ENCODE measurements at places on chromosomes 3 and 15.

DNA sequence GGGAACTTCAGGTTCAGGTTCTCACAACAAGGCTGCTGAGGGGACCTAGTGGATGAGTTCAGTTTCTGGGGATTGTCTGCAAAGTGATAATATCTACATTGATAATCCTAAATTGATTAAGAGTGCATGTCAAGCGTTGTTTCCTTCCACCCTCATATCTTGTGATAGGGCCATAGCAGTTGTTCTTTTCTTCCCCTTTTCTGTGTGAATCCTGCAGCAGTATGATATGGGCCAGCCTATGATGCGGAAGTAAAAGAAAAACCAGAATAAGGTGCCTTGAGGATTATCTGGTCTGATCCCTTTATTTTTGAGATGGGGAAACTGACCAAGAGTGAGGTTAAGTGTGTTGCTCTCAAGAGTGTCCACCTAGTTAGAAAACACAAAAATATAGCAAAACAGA is 86.2 kb downstream of the MITF start:
- DNase-seq = no peak

GRCh38 chr3:172903642-172904320 is 153.3 kb downstream of the ECT2 start:
- no peak for DNase-seq

DNA sequence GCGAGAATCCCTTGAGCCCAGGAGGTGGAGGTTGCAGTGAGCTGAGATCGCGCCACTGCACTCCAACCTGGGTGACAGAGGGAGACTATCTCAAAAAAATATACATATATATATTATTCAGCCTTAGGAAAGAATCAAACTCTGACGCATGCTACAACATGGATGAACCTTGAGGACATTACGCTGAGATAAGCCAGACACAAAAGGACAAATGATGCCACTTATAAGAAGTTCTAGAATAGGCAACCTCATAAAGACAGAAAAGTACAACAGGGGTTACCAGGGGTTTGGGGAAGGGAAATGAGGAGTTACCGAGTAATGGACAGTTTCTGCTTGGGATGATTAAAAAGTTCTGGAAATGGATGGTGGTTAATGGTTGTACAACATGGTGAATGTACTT is 727 bp downstream of the PDHB start:
- DNase-seq = no peak

DNA sequence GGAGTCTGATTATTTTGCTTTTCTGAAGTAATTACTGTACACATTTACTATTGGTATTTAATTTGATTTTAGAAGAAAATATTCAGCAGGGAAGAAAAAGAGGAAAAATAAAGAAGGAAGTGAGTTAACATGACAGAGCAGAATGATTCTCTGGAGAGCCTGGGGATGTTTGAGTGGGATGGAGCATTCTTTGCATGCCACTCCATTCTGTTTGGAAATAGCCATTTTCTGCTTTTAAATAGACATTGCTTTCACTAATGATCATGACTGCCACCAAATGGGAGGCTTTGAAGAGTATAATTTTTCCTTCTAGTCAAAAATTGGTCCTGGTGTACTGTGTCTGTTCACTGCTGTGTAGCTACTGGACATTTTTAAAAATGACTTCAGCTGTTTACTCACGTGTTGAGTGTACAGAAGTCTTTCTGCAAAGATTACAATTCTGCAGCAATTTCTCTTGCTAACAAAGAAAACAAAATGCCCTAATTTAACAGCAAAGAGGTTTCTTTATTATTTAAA is 196.1 kb downstream of the RYR3 start:
- DNase-seq = no peak

DNA sequence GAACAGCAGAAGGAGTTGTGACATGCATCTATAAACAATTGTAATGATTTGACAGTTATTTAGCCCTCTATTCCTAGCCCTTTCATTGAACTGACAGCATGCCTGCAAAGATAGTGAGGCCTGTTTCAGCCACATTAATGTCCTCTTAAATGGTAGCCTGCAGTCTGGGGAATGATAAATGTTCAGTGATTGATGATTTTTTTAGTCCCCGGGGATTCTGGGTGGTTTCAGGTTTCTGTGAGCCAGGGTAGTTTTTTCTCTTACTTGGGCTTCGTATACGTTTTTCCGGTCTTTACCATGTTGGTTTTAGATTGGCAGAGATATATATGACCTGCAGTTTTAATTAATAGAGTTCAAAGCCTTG is 172.0 kb downstream of the TCF12 start:
- DNase-seq = no peak

- no peak for DNase-seq
These were observed 7.5 kb downstream of the GOLIM4 start for GRCh38 chr3:168088106-168088720.

DNA sequence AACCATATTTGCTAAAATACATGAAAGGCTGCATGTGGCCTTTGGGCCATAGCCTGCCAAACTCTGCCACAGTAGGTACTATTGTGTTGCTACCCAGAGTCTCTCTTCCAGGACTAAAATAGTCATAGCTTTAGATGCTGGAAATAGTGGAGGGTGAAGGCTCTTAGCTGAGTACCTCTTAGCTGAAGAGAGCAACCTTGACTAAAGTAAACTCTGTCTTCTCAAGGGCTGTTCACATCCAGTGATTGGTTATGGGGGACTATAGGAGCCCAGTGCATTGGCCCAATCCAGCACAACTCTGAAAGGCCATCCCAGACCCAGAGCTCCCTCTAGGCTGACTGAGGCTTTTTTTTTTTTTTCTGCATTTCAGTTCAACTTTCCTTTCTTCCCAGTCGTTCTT is 117.8 kb upstream of the ACP3 start:
- DNase-seq = no peak

DNA sequence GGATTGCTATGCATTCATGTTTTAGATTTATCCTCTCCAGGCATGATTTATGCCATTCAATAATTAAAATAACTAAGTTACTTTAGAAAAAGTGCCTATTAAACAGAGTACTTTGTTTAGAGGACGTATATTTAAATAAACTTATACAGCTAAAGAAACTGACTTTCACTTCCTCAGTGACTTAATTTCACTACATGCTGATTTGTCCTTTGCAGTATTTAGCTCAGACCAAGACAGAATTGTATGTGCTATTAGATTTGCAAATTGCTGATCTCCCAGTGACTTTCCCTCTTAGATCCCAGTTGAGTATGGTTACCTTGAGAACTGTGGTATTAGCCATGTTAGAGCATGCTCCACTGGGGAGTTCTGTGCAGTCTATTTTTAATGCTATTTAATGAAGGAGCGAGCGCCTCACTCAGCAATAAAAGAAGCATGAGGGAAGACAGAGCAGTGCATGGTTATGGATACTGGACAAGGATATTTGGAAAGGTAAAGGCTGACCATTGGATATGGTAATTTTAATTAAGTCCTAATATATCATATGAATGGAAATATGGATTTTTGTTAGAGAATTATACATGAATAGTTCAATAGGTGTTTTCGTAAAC is 2.7 kb downstream of the ARPP21 start:
- DNase-seq = no peak

GRCh38 chr15:85316244-85316934 is 64.0 kb upstream of the AKAP13 start:
- no peak for DNase-seq

GRCh38 chr3:15958692-15959433 is 161.1 kb upstream of the ANKRD28 start:
- no peak for DNase-seq

DNA sequence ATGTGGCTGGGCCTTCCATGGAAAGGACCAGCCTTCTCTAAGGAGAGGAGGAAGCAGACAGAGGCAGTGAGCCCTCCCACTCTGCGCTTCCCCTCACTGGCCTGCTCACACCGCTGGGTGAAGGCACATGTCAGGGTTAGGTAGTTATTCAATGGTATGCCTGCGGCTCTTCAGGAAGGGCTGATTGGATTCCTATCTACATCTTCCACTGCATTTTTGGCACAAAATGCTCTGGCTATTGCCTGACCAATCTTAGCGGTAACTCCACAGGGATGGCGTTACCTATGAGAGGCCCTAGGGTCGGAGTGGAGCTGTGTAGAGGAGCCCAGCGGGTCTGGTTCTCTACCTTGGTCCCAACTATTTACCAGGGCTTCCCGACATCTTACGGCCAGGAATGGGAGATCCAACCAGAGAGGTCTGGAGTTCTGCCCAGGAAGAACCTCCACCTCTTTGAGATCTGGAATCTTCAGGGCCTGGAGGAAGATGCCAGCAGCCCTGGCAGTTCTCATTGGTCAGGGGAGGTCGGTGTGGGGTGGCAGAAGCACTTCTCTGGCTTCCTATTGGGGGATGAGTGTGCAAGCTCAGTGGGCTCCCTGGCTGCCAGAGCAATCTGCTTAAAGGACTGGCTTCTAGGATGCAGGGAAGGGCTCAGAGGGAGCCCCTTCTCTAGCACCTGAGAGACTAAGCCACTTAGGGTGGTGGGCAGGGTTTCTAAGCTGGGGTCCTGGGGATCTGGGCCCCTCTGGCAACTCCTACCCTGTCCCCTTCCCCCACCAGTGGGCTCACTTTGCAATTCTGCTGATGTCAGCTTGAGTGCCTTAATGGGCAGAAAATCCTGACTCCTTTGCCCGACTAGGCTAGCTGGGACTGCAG is 24.3 kb downstream of the SNX33 start:
- DNase-seq = no peak

DNA sequence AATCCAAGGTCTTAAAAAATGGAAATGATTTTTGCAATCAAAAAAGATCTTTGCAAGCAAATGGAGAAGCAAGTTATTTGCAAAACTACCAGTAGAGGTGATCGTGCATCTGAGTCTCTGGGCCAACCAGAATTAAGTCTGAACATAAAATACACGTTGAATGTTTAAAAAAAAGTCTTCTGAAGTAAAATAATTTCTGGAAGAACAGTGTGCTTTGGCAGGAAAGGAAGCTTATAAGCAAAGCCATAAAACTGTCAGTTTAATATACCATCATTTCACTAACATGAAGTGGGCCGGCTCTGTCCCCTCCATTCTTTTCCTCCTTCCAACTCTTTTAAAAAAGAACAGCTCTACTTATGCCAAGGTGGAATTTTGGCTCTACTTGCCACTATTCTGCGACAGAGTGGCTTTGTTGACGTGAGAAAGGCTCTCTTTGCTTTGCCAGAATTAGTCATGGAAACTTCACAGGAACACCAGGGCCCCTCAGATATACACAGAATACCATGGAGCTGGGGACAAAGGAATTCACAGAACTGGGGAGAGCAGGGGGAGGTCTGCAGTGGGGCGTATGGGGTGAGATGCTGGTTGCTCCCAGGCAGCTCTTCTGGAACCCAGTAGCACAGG is 29.8 kb downstream of the FSTL1 start:
- no peak for DNase-seq

DNA sequence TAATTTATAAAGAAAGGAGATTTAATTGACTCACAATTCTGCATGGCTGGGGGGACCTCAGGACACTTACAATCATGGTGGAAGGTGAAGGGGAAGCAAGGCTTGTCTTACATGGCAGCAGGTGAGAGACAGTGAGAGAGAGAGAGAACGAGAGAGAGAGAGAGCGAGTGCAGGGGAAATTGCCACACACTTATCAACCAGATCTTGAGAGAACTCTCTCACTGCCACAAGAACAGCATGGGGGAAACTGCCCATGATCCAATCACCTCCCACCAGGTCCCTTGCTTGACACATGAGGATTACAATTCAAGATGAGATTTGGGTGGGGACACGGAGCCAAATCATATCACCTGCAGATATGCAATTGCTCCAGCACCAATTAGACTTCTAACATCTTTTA is 7.1 kb upstream of the RPL39L start:
- no peak for DNase-seq

GRCh38 chr3:40780925-40781406 is 256.2 kb downstream of the ZNF621 start:
- no peak for DNase-seq

DNA sequence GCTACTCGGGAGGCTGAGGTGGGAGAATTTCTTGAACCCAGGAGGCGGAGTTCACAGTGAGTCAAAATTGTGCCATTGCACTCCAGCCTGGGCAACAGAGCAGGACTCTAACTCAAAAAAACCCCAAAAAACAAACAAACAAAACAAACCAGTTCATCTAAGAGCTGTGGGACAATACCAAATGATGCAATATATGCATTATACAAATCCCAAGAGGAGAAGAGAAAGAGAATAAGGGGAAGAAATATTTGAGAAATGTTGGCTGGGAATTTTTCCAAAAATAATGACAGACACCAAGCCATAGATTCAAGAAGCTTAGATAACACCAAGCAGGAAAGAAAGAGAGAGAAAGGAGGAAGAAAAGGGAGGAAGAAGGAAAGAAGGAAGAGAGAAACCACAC is 82.5 kb downstream of the KLF13 start:
- DNase-seq = no peak

DNA sequence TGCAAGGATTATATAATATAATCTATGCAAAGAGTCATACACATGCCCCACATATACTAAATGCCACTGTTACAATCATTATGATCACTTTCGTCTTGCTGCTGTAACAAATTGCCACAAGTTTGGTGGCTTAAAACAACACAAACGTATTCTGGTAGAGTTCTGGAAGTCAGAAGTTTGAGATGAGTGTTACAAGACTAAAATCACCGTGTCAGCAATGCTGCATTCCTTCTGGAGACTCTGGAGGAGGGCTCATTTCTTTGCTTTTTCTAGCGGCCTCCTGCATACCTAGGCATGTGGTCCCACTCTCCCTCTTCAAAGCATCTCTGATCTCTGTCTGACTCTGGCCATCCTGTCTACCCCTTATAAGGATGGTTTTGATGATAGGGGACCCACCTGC is 1.4 kb upstream of the CCDC174 start:
- DNase-seq = no peak

GRCh38 chr15:73747847-73748590 is 5.1 kb downstream of the INSYN1 start:
- no peak for DNase-seq

DNA sequence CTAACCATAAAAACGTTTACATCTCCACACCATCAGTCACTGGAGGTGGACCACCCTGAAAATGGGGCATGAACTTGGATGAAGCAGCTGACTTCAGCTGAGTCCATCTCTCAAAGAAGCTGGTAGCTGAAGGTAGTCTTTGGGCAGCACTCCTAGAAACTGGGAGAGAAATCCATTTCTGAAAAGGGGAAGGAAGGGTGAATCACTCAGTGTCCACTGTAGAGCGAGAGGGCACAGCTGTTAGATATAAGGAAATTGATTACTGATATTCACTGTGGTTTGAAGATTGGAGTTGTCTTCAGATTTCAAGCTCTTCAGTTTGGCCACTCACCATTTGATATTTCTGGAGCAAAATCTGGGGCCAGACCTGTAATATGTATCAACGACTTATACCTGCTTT is 499.0 kb upstream of the UBE2E2 start:
- DNase-seq = no peak

- DNase-seq = no peak
These were observed 867.8 kb downstream of the SQOR start for GRCh38 chr15:46502667-46503066.

DNA sequence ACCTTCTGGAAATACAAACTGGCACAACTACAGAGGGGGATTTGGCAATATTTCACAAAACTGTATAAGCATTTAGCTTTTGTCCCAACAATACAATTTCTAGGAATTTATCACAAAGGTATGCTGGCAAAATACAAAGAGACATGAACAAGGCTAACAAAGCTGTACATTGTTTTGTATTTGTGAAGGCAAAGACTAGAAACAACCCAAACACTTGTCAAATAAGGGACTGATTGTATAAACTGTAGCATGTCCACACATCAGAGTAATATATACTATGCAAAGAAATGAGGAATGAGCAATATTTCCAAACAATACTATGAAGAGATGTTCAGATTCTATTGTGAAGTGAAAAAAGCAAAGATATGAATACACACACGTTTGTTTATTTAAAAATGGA is 26.4 kb downstream of the CP start:
- DNase-seq = no peak
